ENCODE measurements at places on chromosomes 2 and 18.

GRCh38 chr2:189125195-189125594, 54.4 kb downstream of the COL5A2 start:
- no peak for DNase-seq

- no peak for DNase-seq
Measured at GRCh38 chr2:18961991-18962421, 372.6 kb upstream of the NT5C1B start.

- no peak for DNase-seq
Measured at GRCh38 chr18:78792736-78793135, 186.9 kb upstream of the SALL3 start.

- peak; percentile 5 for DNase-seq
Measured at GRCh38 chr2:128311755-128312341, 6.8 kb downstream of the HS6ST1 start.

- DNase-seq: peak; percentile 7
Measured at GRCh38 chr18:55384551-55385275, 203.3 kb downstream of the TCF4 start.

DNA sequence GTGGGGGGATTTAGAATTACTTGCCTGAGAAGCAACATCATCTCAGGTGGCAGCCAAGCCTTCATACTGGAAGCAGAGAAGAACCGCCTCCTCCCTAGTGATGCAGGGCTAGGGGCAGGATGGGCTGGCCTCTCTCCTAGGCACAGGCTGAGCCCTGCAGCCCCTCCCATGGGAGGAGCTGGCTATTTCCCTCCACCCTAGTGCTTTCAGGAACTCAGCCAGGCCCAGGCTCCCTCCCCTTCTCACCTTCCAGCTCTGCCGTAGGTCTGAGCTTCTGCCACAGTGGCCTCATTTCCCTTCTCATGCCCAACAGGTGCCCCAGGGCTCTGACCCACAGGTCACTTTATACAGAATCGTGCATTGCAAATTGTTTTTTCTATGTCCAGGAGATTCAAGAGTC, 31.0 kb downstream of the CENPA start:
- DNase-seq: no peak

DNA sequence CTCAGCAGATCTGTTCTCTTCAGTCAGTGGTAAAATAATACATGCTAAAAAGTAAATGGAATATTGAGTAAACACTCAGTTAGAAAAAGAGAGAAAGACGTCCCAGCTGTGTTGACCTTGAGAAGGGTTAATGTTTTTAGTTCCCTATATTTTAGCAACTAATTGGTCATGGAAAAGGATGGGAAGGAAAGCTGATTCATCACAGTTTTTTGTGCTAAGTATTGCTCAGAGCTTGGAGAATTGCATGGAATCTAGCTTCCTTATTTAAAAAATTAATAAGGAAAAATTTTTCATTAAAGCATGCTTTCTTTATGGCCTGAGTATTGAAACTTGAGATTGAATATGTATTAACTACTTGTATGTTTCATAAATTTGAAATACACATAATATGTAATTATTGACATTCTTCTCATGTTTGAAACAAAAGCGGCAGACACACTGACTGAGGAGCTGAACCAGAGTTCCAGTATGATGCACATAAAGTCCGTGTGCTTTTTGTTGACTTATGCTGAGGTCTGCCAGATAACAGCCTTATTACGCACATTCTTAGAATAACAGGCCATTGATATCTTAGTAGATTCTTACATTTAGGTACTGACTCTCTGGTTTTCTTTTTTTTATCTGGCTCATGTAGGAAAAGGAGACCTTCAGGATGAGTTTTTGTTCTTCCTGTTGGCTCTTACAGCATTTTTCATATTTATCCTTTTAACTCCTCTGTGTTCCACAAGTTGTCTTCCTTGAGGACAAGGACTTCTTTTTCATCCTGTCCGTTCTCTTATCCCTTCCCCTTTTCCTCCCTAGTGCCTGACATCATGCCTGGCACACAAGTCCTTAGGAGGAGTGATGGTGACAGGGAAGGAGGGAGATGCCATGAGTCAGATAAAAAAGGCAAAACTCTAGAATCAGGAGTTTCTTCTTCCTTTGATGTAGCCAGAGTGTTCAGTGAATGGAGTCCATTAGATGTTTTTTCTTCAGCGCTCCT, 194.1 kb downstream of the PTPRM start:
- no peak for DNase-seq

DNA sequence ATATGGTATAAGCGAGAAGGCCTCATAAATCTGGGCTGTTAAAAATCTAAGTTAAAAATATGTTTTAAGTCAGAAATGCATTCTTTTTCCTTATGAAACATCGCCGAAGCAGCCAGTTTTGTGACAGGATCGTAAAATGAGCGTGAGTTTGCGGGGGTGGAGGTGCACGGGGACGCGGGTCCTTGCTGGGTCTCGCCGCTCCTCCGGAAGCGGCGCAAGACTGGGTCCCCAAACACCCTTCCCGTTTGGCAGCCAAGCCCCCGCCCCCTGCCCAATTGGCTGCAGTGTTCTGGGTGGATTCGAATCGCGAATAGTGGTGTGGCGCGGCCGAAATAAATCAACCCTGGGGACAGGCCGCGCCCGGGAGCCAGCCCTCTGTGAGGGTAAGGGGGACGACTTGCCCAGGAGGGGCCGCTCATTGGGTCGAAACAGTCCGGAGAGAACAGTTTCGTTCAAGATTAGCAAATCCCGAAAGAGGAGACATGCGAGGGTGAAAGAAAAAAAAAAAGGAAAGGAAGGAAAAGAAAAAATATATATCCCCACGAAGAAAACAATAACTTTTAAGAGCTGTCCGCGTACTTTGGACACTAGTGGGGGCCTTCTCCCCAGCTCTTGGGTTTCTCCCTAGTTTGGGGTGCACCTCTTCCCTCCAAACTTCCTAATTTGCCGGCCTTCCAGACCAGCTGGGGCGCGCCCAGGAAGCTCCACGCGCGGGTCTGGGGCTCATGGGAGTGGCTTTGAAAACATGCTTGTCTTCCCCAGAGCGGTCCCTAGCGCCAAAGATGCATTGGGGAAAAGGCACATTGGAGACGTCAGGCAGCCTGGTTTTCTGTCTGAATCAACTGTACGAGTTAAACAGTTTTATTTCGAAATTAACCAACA, 3.1 kb upstream of the GATA6 start:
- peak; percentile 82 for DNase-seq

DNA sequence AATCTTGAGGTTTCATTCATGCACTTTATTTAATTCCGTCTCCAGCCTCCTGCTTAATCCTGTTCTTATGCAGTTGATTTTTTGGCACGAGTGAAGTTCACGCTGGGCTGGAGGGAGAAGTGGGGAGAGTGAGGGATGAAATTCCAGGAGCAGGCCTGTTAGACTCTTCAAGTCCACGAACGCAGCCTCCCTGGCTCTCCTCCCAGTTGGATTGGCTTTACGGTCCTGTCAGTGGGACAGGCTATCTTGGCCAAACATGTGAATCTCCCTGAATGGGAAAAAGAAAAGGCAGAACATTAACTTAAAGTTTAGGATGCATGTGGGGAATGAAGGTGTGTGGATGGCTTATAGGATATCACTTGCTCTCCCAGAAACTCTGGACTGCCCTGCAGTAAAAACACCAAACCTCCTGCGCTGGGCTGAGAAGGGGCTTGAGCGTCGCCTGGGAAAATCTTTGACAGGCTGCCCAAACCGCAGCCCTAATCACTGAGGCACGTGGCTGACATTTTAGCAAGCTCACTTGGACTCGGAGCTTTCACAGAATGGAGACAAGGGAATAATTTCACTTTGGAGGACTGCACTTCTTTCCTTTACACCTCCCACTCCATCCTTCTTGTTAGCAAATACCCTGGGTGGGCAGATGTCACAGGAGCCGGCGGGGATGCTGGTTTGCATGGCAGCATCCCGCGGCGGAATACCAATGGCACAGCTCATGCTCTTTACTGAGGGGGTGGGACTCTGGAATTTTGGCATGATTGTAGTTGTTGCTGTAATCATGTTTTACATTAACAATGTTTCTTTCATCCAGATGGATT, 93.9 kb downstream of the ACKR3 start:
- DNase-seq: peak; percentile 30

GRCh38 chr18:26279428-26279827, 53.2 kb downstream of the TAF4B start:
- DNase-seq: no peak

GRCh38 chr2:147342329-147342728, 502.5 kb upstream of the ACVR2A start:
- no peak for DNase-seq

DNA sequence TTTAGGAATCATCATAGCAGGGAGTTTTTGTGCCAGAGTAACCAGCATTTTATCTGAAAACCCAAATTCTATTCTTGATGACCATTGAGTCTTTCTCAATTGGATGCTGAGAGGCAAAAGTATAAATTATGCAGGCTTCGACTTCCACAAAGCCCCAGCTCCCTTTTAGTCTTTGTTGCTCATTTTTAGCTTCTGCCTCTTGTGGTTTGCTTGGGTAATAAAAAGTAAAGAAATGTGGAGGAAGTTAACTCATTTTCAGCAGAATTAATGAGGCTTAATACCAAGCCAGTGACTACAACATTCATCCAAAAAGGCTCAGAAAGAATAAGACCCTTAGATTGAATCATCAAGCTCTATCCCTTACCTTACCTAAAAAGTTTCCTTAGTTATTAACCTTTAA, 18.6 kb downstream of the ERMN start:
- DNase-seq: no peak

GRCh38 chr2:192749611-192750200, 555.0 kb upstream of the TMEFF2 start:
- DNase-seq: no peak

DNA sequence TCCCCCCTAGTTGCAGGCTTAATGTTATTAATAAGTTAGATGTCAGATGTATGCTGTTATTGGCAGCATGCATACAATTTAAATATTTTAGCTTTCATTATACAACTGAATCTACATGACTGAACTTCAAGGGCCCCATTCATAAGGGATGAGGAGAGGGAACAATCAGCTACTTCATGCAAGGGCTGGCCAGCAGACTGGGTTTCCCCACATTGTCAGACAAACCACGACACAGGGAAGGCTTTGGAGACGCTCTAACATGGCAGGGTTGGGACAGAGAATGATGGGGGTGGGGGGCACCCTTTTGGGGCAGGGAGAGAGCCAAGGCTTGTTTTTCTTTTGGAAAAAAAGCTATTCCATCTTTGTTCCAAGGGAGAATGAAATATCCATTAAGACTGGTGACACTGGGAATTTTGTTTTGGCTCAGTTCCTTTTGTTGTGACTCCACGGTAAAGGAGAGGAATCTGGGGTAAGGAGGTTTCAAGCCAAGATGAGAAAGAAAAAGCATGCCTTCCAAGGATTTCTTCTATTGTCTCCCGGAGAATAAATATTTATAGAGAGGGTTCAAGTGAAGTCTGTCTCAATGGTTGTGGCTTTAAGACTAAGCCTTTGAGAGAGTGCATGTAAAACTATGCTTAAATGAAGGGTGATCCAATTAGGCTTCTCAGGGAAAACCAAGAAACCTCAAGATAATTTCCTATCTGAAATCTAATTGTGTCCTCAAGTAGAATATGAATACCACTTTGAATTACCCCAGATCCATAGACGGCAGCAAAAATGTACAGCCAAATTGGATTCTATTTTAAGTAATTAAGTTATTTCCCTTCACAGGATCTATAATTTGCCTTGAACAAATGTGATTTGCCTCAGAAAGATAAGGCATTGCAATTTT, 5.4 kb downstream of the CXCR4 start:
- DNase-seq: no peak

- no peak for DNase-seq
Measured at GRCh38 chr18:34117319-34117718, 107.4 kb downstream of the NOL4 start.

GRCh38 chr2:166373951-166374350, 1.8 kb downstream of the SCN9A start:
- DNase-seq: no peak

GRCh38 chr2:221450280-221450679, 121.8 kb downstream of the EPHA4 start:
- no peak for DNase-seq

DNA sequence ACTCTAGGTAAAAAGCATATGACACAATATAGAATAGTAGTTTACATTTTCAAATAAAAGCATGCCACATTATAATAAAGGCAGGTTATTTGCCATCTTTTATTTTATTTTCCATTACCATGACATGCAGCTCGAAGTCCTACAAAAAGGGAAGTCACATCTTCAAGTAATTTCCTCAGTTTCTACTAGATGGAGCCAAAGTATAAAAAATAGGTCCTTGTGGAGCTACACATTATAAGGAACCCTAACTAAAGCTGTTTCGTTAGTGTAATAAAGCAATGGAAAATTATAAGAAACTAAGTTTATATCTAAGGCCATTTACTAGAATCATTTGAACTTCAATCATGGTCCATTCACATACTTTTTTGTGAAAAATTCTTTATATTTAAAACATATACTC, 674.5 kb downstream of the KCNJ3 start:
- DNase-seq: no peak

DNA sequence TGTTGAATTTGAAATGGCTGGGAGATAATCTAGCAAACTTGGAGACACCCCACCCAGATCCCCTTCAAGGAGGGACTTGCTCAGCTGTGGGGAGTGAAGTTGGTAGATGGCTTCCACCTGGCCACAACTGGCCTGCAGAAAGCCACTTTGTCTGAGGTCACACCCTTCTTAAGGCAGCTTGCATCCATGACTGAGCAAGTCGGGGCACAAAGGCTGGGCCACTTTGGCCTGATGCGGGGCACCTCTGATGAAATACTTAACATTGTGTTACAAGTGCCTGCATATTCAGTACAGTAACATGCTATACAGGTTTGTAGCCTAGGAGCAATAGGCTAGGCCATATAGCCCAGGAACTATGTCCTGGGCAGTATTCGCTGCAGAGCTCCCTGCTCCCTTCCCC, 13.4 kb upstream of the RPL37A start:
- DNase-seq: no peak

- DNase-seq: no peak
Measured at GRCh38 chr2:120439637-120440384, 93.9 kb downstream of the INHBB start.

- DNase-seq: no peak
Measured at GRCh38 chr2:96948834-96949520, 37.4 kb downstream of the FAM178B start.

- DNase-seq: no peak
Measured at GRCh38 chr2:235989591-235989990, 178.6 kb downstream of the GBX2 start.

- DNase-seq: no peak
Measured at GRCh38 chr2:73172963-73173362, 29.4 kb upstream of the NOTO start.

- DNase-seq: no peak
Measured at GRCh38 chr2:37464067-37464466, 119.6 kb downstream of the QPCT start.
